ENCODE measurements at places on chromosomes 4 and X. TPM values are rescaled to one million over a fixed set of nuclear protein-coding genes. Genes with fewer than 3 reads are reported as not detected.

The HELT gene
- not detected for total RNA-seq

The ADGRL3 gene
- 3.7 TPM for total RNA-seq

The C4orf51 gene
- not detected for total RNA-seq

The DRD5 gene
- 0.47 TPM for total RNA-seq

The PLS3 gene
- total RNA-seq, result 69.5 TPM

The TCEAL2 gene
- total RNA-seq, result 2.7 TPM

DNA sequence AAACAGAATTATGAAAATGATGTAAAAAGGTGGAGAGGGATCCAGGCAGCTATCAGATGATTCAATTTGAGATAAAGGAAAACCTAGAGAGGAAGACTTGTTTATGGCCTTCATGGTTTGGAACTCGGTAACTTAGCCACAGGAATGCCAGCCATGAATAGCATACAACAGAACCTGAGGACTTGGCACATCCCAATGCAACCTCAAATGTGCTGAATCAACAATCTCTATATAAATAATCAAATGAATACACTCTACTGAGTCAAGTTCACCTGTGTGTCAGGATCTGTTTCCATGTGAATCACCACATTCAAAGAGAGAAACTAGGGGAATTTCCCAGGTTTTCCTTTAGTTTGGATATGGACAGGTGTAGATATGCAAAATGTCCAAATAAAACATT, 86.9 kb downstream of the MBNL3 start:
- DNase-seq, result no peak

DNA sequence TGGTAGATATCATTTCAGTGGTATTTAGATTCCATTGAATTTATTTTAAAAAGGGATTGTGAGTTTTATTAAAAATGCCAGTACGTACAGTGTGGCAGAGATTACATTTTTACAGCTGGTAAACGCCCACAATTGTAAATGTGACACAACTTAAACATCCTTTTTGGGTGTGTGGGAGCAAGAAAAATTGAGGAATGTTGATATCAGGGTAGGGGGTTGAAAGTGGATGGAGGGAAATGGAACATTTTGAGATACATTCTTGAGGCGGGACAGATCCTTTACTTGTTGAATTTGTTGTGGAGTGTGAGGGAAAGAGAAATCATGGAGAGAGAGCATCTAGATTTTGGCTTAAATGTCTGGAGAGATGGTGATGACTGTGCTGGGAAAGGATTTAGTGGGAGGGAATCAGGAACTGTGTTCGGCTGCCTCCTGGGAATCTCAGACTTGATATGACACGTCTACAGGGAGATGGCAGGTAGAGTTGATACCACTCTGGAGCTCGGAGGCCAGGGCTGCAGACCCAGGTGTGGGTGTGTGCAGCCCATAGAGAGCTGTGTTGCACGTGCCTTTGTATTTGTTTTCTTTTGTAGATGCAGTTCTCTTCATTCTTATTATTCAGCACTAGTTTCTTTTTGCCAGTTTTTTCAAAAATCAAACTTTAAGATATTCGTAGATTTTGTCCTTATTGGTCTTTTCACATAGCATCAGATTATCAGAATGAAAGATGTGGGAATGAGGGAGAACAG, 10.8 kb downstream of the TMEM131L start:
- DNase-seq, result no peak

DNA sequence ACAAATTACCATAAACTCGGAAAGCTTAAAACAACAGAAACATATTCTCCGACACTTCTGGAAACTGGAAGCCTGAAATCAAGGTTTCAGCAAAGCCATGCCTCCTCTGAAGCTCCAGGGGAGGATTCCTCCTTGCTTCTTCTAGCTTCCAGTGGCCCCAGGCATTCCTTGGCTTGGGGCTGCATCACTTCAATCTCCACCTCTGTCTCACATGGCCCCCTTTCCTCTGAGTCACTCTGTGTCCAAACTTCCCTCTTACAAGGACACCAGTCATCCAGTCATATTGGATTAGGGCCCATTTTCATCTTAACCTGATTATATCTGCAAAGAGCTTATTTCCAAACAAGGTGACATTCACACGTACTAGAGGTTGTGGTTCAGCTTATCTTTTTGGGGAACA, 17.3 kb downstream of the PARM1 start:
- no peak for DNase-seq

GRCh38 chrX:37470711-37471110, 100.8 kb upstream of the LANCL3 start:
- no peak for DNase-seq

GRCh38 chr4:78747475-78747922, 28.7 kb upstream of the BMP2K start:
- no peak for DNase-seq

- no peak for DNase-seq
Observed at GRCh38 chrX:39479856-39480255, 617.9 kb downstream of the BCOR start.

DNA sequence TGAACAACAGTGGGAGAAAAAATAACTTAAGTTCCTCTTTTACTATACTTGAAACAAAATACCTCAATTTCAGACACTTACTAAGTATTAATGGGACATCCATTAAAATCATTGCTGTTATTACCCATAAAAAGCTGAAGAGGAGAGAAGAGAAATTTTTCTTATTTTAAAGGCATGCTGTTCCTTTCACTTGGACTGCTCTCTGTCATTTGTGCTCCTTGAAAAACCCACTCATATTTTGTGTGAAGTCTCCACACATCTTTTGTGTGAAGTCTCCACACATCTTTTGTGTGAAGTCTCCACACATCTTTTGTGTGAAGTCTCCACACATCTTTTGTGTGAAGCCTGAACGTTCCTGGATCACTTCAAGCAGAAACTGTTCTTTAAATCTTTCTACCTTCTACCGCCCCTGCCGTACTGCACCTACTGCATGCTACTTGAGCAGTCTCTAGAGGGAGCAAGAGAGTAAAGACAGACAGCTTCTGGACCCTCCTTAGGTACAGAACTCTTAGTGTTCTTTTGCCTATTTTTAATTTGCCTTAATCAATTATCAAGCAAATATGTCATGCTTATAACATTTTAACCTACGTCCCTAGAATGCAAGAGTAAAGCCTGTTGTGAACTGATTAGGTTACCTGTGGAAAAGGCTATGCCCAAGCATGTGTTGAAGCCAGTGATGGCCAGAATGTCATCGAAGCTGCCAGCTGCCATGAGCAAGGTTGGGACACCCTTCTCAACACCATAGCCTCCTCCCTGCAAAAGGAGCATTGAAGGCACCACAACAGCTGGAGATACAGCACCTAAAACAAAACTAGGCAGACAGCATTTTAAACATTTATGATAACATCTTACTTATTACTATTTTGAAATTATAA, 27.1 kb upstream of the SLC9B1 start:
- DNase-seq, result no peak

DNA sequence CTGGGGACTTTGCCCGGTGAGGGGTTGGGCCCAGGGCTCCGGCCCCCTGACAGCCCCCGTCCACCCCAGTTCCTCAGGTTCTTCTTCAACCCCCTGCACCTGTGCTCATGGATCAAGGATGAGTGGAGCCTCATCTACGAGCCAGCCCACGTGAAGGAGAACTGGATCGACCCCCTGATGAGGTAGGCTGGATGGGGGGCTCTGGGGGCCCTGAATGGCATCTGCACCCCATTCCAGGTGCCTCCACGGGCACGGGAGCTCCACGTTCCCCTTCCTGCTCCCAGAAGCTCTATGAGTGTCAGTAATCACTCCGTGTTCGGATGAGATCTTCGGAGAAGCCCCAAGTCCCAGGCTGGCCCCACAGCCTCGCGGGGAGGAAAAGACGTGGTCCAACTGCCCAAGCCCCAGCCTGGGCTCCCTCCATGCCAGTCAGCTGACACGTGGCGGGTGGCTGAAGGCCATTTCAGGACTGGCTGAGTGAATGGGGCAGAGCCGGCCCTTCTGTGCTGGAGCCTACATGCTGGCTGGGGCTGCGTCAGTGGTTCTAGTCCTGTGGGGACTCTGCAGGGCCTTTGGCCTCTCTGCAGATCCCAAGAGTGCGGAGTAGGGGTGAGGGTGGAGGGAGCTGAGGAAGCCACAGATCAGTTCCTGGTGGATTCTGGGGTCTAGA, 24.4 kb downstream of the CFAP99 start:
- DNase-seq, result no peak

DNA sequence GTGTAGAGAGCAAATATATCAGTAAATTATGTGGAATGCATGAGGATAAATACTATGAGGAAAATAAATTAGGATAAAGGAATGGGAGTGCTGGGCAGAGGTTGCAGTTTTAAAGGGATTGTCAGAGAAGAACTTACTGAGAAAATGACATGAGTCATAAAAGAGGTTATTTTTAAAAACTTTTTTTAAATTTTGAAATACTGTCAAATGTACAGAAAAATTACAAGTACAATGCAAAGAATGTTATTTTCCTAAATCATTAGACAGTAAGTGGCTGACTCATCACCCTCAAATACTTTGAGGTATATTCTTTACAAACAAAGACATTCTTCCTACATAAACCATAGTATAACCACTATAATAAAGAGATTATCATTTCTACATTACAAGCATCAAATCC, 29.8 kb upstream of the H2AZ1 start:
- DNase-seq, result no peak

- DNase-seq, result no peak
Observed at GRCh38 chr4:120692964-120693363, 229.6 kb downstream of the PRDM5 start.

DNA sequence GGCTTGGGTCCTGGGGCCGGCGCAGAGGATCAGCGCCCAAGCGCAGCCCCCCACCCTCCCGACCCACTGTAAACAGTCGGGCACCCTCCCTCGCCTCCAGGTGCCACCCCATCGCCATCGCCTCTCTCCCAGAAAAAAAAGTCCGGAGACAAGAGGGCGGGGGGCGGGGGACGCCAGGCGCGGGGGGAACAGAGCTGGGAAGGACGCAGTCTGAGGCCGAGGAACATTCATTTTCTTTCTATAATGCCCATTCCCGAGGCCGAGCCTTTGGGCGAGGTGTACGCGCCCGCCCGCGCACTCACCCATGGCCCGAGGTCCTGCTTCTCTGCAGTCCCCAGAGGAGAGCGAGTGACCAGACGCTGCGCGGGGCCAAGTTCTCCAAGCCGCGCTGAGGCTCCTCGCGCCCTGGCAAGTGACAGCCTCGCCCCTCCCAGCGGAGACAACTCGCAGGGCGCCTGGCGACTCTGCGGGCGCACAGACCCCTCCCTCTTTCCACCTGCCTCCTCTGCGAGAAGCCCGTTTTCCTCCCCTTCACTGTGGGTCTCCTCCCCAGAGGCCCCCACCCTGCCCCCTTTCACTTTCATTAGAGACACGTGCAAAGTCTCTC, 63.5 kb upstream of the WDR17 start:
- peak; percentile 37 for DNase-seq

DNA sequence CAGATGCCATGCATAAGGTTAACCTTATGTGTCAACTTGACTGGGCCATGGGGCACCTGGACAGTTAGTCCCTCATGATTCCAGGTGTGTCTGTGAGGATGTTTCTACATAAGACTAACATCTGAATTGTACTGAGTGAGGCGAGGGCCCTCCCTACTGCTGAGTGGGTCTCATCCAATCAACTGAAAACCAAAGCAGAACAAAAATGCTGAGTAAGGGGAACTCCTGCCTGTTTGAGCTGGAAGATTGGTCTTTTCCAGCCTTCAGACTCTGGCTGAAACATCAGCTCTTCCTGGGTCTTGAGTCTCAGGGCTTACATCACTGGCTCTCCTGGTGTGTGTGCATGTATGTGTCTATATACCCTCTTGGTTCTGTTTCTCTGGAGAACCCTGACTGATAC, 13.8 kb downstream of the NELFA start:
- no peak for DNase-seq

DNA sequence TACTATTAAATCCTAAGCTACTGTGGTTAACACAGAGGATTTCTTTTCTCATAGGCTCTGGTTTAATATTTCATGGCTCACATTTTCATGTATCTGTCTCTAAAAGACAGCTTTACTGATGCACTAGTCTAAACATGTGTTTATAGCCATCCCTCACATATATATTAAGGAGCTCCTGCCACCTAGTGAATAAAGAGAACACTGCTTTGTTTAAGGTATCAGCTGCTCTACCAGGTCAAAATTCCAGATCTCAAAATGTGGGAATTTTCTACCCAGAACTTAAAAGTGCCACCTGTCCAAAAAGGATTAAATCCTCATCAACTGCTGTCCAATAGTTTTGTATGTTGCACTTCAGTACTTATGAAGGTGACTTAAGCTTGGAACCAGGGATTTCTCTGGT, 188.5 kb upstream of the TEX13C start:
- no peak for DNase-seq

DNA sequence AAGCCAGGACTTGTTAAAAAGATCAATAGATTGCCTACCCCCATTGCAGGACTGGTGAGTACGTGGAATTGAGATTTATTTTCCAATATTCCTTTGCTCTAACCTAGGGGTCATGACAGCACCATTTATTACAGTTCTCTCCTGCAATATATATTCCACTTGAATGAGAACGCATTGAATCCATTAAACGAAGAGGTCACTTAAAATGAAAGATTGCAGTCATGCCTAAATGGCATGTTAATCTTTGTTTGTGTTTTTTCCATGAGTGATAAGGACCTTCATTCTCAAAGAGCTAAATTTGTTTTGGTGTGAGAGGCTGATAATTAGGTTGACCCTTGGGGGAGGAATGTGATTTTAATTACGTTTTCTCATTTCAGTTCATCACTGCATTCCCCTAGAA, 13.5 kb upstream of the LIMCH1 start:
- DNase-seq, result no peak

- DNase-seq, result no peak
Observed at GRCh38 chr4:89572224-89572858, 264.6 kb downstream of the SNCA start.

- no peak for DNase-seq
Observed at GRCh38 chr4:142110136-142110535, 473.8 kb downstream of the IL15 start.

GRCh38 chrX:15437724-15438123, 53.5 kb upstream of the VEGFD start:
- no peak for DNase-seq

GRCh38 chr4:24413311-24413784, 171.0 kb downstream of the DHX15 start:
- no peak for DNase-seq

DNA sequence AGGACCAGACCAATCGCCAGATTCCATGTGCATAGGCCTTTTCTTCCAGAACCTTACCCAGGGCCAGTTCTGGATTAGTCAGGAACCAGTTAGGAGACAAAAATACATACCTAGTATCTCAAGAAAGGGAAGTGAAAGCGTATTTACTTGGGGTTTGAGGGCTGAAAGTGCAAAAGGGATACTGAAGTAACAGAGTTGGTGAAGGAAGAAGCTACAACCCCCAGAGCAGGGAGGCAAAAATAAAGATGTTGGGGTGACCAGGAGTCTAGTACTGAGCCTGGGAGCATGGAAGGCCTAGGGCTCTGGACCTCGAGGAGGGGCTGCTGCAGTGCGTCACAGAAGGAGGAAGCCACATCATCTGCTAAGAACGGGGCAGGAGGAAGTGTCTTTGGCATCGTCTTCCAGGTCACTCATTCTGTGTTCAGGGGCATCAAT, 38.3 kb downstream of the TKTL1 start:
- no peak for DNase-seq
